ENCODE measurements at places on chromosomes 5 and 9.
A peak's percentile ranks its signal among the peaks of the same experiment; 100 is the strongest.

- DNase-seq = no peak
Measured at GRCh38 chr5:60703944-60704343, 4.0 kb upstream of the DEPDC1B start.

DNA sequence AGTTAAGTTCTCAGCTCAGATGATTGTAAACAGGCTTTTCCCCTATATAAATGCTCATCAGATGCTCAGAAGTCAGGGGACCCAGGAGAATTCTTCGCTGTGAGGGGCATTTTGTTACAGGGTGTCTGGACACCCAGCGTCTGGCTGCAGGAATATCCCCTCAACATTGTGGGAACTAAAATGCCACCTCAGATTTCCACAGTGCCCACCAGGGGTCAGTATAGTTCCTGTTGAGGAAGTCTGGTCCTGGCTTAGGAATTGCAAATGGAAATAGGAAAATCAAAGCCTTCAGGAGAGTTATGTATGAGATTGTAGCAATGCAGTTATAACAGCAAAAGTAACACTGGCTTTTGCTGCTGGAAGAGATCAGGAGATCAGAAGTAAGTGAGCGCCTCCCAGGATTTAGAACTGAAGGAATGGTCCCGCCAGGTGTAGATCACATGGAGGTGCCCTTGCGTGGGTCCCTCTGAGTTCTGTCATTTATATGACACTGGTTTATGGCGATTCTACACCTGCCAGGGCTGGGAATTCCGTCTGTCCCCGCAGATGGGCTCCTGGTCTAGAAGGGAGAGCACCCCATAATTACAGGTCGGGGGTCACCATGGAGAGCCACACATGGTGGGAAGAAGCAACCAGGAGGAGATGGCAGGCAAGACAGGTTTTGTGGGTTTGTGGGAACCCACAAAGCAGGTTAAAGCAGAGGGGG lies 47.1 kb upstream of the CTSL start:
- peak; percentile 67 for DNase-seq

- no peak for DNase-seq
Measured at GRCh38 chr9:102049586-102050246, 311.3 kb upstream of the GRIN3A start.

GRCh38 chr5:171162165-171162564 lies 146.9 kb upstream of the TLX3 start:
- DNase-seq = no peak

- no peak for DNase-seq
Measured at GRCh38 chr5:126189862-126190261, 233.3 kb upstream of the GRAMD2B start.

GRCh38 chr9:31144614-31145013 lies 1239.8 kb upstream of the ACO1 start:
- DNase-seq = no peak

DNA sequence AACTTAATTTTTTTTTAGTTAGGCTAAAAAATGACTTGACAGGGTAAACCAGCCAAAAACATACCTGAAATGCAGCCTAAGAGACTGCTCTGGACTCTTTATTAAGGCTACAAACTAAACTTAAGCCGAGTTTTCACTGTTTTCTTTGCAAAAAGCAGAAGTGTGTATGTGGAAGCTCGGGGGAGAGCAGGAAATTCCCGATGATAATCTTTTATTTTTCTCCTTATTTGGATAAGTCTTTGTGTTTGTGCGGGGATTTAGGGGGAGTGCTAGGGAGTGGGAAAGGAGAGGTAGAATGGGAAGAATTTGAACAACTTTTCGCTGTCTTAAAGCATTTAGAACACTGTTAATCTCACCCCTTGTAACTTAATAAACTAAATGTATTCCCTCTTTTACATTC lies 30.7 kb upstream of the GPR21 start:
- DNase-seq = no peak

- DNase-seq = peak; percentile 56
Measured at GRCh38 chr5:157464519-157465171, 4.6 kb downstream of the NIPAL4 start.

GRCh38 chr5:56783261-56783660 lies 32.1 kb upstream of the MAP3K1 start:
- DNase-seq = no peak

DNA sequence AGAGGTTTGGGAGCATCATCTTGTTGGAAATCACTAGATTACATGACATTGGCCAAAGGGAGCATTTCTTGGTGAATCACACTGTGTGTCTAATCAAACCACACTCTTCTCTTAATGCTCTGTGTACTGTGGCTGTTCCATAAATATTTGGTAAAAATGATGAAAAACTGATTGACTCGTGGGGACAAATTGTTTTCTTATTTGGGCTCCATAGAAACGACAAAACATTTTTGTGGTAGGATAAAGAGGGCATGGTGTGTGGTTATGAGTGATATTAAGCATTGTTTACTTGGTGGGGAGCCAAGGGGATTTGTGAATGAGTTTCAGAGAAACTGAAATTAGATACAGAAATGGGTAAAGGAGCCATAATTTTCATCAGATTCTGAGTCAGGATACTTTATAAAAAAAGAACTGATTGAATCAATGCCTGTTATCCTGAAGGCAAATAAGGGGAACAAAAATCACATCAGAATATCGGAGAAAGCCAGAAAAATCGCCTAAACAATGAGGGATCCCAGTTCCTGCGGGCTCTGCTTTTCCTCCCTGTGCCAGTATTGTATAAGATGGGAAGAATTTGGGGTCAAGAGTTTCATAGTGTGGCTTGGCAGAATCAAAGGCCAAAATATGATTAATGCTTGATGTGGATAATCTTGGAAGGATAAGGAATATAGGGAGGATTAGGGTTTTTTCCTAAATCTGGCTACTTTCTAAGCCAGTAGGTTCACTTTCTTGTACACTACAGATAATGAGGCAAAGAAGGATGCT lies 33.3 kb downstream of the FBXL7 start:
- no peak for DNase-seq

GRCh38 chr5:153367466-153367865 lies 123.0 kb upstream of the GRIA1 start:
- no peak for DNase-seq

- DNase-seq = no peak
Measured at GRCh38 chr5:102216678-102217077, 79.4 kb downstream of the SLCO4C1 start.

- no peak for DNase-seq
Measured at GRCh38 chr5:175747539-175748060, 89.7 kb downstream of the HRH2 start.

GRCh38 chr5:103263054-103263453 lies 4.5 kb downstream of the MACIR start:
- DNase-seq = no peak

All from CD4-positive, alpha-beta T cell treated with Interleukin-17A for 4 hours (primary cell).